ENCODE measurements at places on chromosomes 11 and 22. TPM values are rescaled to one million over a fixed set of nuclear protein-coding genes. Genes with fewer than 3 reads are reported as not detected.

DNA sequence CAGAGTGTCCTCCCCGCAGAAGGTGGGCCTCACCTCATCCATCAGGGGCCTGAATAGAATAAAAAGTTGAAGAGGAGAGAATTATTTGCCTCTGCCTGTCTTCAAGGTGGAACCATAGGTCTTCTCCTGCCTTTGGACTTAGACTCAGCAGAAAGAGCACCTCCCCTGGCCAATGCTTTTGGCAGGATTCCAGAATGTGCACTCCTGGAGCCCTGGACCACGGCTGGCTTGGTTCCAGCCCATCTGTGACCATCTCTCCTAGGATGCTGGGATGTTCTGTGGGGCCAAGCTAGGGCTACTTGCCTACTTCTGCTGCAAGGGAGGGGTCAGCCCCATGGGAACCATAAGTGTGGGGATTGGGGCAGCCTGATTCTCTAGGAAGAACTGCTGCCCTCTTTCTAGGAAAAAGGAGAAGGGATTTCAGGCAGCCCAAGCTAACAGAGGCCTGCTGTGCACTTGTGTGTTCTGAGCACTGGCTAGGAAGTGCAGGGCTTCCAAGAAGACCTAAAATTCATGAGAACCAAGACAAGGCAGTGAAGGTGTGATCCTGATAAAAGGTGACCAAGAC is 32.2 kb upstream of the SHANK2 start:
- no peak for DNase-seq

GRCh38 chr11:32899438-32899837 is 6.8 kb downstream of the QSER1 start:
- DNase-seq, result no peak

- DNase-seq, result no peak
Observed at GRCh38 chr11:80587906-80588305, 1147.1 kb upstream of the TENM4 start.

ZBTB44 gene
- 57.3 TPM for total RNA-seq

GGTLC3 gene
- not detected for total RNA-seq

SCO2 gene
- 1.3 TPM for total RNA-seq

All from left ventricle myocardium superior (tissue), 1 donor.